ENCODE measurements at places on chromosomes 3 and 15. TPM values are rescaled to one million over a fixed set of nuclear protein-coding genes. Genes with fewer than 3 reads are reported as not detected.

DNA sequence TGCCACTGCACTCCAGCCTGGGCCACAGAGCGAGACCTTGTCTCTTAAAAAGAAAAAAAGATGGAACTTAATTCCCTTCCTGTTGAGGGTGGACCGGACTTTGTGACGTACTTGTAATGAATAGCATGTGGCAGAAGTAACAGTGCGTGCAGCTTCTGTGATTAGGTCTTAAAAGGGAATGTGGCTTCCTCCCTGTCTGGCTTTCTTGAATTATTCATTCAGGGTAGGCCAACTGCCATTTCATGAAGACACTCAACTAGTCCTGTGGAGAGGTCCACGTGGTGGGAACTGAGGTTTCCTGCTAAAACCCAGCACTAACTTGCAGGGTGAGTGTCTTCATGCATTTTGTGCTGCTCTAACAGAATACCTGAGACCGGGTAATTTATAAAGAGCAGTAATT lies 98.9 kb upstream of the PIAS1 start:
- no peaks in the 10 kb centered on the region for H3K4me1 ChIP-seq
- no peak for DNase-seq
- no peak overlapping the region for H3K27ac ChIP-seq
- H3K27me3 ChIP-seq, result peaks cover 19% of the 10 kb centered on the region

The ANKRD63 gene
- total RNA-seq, result not detected

The PARP6 gene
- total RNA-seq, result 43.4 TPM

DNA sequence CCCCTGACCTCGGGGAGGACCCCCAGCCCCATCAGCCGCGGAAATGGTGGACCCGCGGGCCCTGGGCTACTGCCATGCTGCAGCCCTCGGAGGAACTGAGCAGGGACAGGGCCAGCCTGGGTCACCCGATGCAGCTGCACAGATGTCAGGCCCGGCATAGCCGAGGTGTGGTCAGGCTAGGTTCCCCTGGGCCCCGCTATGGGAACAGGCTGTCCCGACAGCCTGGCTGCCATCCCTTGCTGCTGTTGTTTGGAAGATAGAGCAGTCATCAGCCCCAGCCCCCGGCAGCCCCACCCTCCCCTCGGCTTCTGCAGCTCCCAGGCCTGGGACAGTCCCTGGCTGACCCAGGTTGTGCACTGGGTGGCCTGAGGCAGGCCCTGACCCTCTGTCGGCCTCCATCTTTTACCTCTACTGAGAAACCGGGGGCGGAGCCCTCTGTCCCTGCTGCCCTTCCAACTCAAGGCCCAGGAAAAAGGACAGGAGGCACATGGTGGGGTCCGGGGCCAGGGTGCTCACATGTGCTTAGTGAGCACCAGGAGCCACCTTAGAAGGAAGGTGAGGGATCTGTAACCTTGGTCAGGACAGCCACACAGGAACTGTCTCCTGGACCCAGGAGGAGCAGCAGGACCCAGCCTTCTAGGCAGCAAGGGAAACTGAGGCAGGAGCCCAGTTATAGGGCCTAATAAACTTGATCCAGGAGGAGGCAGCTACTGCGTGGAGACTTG lies 31.5 kb upstream of the FBLN2 start:
- H3K4me3 ChIP-seq, result no peak overlapping the region
- no peak overlapping the region for H3K27ac ChIP-seq
- H3K27me3 ChIP-seq, result no peaks in the 10 kb centered on the region
- DNase-seq, result peak; percentile 74
- H3K36me3 ChIP-seq, result no peaks in the 10 kb centered on the region
- peaks cover 3% of the 10 kb centered on the region for H3K4me1 ChIP-seq

GRCh38 chr15:48984811-48985352 lies 21.2 kb upstream of the SHC4 start:
- DNase-seq, result no peak
- peak overlapping the region; percentile 2 for H3K4me3 ChIP-seq
- H3K27me3 ChIP-seq, result no peaks in the 10 kb centered on the region
- peak overlapping the region; percentile 61 for H3K27ac ChIP-seq
- peaks cover 4% of the 10 kb centered on the region for H3K36me3 ChIP-seq

DNA sequence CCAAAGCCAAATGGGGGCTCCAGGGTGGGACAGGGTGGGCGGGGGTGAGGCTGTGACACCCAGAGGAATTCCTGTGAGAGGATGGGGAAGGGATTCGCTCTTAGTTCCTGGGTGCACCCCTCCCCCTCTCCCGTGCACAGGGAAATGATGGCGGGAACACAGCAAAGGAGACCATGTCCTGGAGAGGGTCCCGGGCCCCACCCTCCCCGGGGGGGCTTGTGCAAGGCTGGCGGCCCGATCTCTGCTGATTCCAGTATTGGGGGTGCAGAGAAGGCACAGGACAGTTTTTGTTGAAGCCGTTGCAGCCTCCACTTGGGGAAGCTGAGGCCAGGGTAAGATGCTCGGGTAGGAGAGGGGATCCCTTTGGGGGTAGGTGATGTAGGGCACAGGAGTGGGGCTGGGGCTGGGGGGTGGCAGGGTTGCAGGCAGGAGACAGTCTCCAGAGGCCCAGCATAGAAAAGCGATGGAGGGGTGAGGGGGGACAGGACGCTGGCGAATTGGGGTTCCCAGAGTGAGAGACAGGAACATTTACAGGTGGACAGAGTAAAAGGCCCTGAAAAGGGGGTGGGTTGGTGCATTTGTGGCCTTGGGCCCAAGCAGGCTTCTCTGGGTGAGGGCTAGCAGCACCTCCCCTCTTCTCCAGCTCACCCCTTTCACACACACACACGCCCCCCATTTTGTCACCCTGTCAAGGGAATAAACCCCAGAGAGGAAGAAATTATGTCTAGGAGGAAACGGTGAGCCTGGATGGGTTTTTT lies 38.5 kb downstream of the HMCES start:
- no peaks in the 10 kb centered on the region for H3K36me3 ChIP-seq
- peak overlapping the region; percentile 86 for H3K4me3 ChIP-seq

DNA sequence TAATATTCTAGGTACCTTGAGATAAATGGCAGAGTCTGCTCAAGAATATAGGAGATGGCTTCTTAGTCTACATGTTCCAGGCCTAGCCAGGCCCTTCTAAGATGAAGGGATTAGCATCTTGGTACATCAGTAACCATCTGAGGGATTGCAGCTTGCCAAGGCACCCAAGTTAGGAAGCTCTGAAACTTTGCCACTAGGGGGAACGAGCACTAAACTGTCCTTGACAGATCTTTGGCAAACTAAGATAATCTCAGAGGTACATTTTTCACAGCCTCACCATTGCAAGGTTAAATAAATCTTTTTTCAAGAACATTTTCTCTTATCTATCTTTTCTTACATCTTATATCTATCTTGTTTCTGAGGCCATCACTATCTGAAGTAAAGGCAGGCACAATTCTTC lies 351.2 kb downstream of the RAP2B start:
- H3K4me1 ChIP-seq, result no peaks in the 10 kb centered on the region
- H3K4me3 ChIP-seq, result no peak overlapping the region
- H3K36me3 ChIP-seq, result no peaks in the 10 kb centered on the region
- H3K27me3 ChIP-seq, result no peaks in the 10 kb centered on the region

GRCh38 chr15:76963596-76963995 lies 31.3 kb upstream of the PSTPIP1 start:
- no peak overlapping the region for H3K27ac ChIP-seq
- H3K27me3 ChIP-seq, result peaks cover 26% of the 10 kb centered on the region

- H3K27me3 ChIP-seq, result no peaks in the 10 kb centered on the region
- H3K4me1 ChIP-seq, result no peaks in the 10 kb centered on the region
- no peak overlapping the region for H3K4me3 ChIP-seq
- no peak overlapping the region for H3K27ac ChIP-seq
These were observed 247.1 kb downstream of the BBX start for GRCh38 chr3:107769882-107770281.

The COL7A1 gene
- 12.7 TPM for total RNA-seq

DNA sequence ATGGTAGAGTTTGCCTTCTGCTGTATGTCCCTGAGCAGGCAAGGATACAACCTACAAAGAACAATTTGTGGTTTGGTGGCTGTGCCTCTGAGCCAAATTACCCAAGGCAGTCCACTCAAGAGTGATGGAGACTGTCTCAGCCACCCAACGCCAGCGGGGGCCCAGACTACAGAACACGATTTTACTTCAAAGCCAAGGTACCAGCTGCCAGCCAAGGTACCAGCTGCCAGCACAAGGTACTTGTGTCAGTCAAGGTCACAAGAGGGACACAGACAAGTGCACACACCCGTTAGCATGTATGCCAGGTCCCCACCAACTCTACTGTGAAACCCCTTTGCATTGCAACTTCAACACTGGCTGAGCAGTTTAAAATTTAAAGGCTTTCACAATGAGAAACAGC lies 23.5 kb downstream of the COLQ start:
- no peaks in the 10 kb centered on the region for H3K27me3 ChIP-seq
- H3K36me3 ChIP-seq, result no peaks in the 10 kb centered on the region
- H3K4me3 ChIP-seq, result no peak overlapping the region
- no peak overlapping the region for H3K27ac ChIP-seq
- no peaks in the 10 kb centered on the region for H3K4me1 ChIP-seq
- no peak for DNase-seq

The CFAP100 gene
- not detected for total RNA-seq

DNA sequence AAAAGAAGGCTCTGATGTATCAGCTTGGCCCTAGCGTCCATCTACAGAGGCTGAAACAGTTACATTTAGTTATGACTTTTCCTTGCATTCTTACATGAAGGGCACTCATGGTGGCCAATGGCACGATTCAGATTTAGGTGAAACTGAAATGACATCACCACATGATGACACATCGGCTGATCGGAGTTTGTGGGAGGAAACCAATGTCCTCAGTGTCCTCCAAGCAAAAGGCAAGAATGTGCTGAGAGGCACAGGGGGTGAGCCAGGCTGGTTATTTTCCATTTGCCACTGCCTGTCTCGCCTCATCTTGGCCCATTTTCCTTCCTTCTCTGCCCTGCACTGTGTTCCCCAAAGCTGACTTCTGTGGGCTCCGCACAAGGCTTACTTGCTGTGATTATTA lies 34.4 kb downstream of the TARS3 start:
- DNase-seq, result peak; percentile 14
- no peaks in the 10 kb centered on the region for H3K27me3 ChIP-seq
- no peak overlapping the region for H3K27ac ChIP-seq
- peaks cover 4% of the 10 kb centered on the region for H3K36me3 ChIP-seq
- H3K4me3 ChIP-seq, result no peak overlapping the region

- no peak overlapping the region for H3K4me3 ChIP-seq
- DNase-seq, result no peak
- H3K27ac ChIP-seq, result no peak overlapping the region
- no peaks in the 10 kb centered on the region for H3K36me3 ChIP-seq
- H3K27me3 ChIP-seq, result no peaks in the 10 kb centered on the region
These were observed 60.7 kb upstream of the ALDH1A3 start for GRCh38 chr15:100818927-100819326.

The FOXB1 gene
- not detected for total RNA-seq
